ENCODE measurements at places on chromosomes 12 and 14.

DNA sequence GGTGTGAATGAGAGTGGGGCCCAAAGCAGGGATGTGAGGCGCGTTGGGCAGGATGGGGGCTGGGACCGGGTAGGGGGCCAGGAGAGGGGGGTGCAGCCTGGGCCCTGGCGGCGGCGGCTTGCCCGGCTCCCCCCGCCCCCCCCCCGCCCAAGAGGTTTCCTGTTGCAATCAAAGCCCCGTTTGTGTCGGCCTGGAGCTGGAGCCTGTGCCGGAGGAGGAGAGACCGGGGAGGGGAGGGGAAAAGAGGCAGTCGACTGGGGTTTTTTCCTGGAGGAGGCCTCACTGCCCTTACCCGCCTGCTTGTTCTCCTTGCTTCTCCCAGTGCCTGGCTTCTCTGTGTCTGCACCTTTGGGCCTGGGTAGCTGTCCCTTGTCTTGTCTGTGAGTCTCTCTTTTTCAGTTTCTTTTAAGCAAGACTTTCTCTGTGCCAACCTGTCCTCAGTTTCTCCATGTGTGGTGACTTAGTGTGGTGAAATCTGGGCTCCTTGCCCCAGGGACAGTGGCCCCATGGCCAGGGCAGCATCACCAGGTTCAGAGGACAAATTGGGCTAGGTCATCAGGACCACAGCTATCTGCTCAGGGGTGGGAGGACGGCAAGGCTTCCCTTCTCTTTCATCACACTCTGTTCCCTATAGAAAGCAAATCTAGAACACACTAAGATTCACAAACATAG is 8.5 kb downstream of the RARG start:
- DNase-seq = no peak

GRCh38 chr14:73637830-73638229 is 7.0 kb upstream of the DNAL1 start:
- DNase-seq = no peak

GRCh38 chr12:119440803-119441360 is 106.4 kb downstream of the CCDC60 start:
- no peak for DNase-seq

GRCh38 chr14:64221391-64222003 is 72.7 kb downstream of the ESR2 start:
- DNase-seq = no peak

- DNase-seq = no peak
Observed at GRCh38 chr14:58901826-58902225, 264.1 kb downstream of the DACT1 start.

- no peak for DNase-seq
Observed at GRCh38 chr12:106978035-106978800, 8.7 kb downstream of the MTERF2 start.

GRCh38 chr12:55642267-55642666 is 5.6 kb downstream of the OR10P1 start:
- DNase-seq = no peak

DNA sequence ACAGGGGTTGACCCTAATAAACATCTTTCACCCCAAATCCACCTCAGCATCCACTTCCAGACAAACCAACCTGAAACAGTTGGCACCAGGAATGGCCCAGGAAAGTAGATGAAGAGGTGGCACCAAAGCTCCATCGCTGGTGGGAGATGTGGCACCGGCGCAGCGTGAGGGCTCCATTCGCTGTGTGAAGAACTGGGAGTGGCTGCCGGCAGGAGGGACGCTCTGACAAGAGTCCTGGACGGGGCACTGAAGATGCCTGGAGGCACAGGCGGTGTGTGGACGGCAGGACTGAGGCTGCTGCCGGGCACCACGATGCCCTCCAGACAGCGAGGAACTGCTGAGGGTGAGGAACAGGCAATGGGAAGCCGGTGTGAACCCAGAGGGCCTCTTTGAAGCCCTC is 29.3 kb downstream of the DIO3 start:
- DNase-seq = no peak

- no peak for DNase-seq
Observed at GRCh38 chr12:106141452-106141851, 2.7 kb upstream of the NUAK1 start.

- no peak for DNase-seq
Observed at GRCh38 chr12:6266541-6266966, 43.9 kb upstream of the PLEKHG6 start.

DNA sequence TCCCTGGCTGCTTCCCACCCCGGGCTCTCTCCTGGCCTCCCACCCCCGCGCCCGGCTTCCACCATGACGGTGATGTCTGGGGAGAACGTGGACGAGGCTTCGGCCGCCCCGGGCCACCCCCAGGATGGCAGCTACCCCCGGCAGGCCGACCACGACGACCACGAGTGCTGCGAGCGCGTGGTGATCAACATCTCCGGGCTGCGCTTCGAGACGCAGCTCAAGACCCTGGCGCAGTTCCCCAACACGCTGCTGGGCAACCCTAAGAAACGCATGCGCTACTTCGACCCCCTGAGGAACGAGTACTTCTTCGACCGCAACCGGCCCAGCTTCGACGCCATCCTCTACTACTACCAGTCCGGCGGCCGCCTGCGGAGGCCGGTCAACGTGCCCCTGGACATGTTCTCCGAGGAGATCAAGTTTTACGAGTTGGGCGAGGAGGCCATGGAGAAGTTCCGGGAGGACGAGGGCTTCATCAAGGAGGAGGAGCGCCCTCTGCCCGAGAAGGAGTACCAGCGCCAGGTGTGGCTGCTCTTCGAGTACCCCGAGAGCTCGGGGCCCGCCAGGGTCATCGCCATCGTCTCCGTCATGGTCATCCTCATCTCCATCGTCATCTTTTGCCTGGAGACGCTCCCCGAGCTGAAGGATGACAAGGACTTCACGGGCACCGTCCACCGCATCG is 1.8 kb downstream of the KCNA1 start:
- DNase-seq = no peak

GRCh38 chr12:8519171-8519570 is 5.9 kb downstream of the CLEC4D start:
- DNase-seq = no peak

- DNase-seq = peak; percentile 46
Observed at GRCh38 chr12:26112703-26113147, 12.1 kb downstream of the BHLHE41 start.

GRCh38 chr12:32486158-32486557 is 86.8 kb downstream of the FGD4 start:
- peak; percentile 20 for DNase-seq

DNA sequence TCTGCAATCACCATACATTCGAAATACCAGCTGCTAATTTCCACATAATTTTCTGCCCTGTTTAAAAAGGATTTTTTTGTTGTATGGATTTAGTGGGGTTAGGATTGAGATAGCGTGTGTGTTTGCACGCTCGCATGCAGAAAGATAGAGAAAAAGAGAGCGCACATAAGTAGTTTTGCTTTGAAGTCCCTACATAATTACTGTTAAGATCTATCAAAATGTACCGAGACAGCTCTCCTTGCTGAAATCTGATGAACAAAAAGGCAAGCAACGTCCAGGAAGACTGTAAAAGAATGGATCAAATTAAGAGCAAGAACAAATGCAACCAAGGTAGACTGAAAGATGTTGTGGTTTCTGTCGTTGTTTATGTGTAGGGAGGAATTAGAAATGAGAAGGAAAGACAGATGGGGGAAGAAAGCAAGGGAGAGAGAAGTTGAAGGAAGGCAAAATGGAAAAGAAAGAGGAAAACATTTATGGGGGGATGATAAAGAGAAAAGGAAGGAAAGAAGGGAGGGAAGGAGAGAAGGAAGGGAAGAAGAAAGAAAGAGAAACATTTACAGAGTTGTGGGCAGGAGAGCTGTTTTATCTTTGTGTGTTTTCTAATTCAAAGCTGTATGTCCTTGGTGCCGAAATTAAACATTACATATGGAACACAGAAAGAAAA is 522.3 kb downstream of the MED13L start:
- DNase-seq = no peak

DNA sequence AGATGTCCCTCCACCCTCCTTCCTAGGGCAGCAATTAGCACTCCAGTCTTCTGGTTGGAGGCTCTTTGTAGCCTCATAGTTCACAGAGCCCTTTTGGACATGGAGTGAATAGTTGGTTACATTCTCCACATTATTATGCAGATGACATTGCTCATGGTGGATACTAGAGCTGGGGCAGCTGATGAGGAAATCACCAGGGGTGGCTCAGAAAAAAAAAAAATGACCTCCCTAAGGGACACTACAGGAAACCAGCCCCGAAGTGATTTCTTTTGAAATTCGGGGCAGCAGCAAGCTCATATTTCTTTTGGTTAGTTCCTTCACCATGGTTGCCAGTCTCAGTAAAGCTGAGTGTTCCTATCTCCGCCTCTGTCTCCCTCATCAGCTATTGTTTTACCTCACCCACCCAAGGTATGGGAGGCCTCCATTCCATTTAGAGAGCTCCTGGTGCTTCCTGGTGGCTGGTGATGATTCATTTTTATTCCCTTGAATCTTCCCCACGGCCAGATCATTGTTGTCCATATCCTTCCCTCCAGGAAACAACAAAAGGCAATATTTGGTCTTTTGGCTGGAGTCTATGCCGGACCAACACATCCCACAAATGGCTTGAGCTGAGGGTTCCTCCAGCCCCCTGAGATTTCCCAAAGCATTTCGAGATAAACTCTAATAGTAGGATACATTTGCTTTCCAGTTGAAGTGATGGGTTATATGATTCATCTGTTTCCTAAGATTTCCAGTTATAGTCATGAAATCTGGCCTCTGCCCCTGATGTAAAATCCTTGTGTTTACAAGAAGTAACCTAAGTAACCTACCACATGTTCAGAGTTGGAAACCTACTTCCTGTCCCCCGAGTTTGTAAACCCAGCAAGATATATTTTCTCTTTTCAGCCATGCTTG is 56.2 kb upstream of the NID2 start:
- DNase-seq = no peak

- DNase-seq = no peak
Observed at GRCh38 chr14:61488417-61489401, 167.3 kb downstream of the PRKCH start.

DNA sequence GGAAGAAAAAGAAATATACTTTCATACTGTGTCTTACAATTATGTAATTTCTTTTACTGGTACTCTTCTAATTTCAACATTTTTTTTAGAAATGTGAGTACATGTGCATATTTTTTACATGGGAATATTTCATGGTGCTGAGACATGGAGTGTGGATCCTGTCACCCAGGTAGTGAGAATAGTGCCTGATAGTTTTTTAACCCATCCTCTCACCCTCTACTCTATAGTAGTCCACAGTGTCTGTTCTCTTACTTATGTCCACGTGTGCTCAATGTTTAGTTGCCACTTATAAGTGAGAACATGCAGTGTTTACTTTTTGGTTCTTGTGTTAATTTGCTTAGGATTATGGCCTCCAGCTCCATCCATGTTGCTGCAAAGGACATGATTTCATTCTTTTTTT is 548.8 kb downstream of the AACS start:
- no peak for DNase-seq

GRCh38 chr12:106582641-106583230 is at the start of gene RFX4:
Gene RFX4, plus strand, starts transcription at chr12:106583004. Its CDS starts 317 bp downstream, at chr12:106583321.
- no peak for DNase-seq

GRCh38 chr12:21690704-21691368 is 33.2 kb upstream of the LDHB start:
- no peak for DNase-seq

- DNase-seq = no peak
Observed at GRCh38 chr12:114006482-114007425, 40.6 kb upstream of the RBM19 start.

DNA sequence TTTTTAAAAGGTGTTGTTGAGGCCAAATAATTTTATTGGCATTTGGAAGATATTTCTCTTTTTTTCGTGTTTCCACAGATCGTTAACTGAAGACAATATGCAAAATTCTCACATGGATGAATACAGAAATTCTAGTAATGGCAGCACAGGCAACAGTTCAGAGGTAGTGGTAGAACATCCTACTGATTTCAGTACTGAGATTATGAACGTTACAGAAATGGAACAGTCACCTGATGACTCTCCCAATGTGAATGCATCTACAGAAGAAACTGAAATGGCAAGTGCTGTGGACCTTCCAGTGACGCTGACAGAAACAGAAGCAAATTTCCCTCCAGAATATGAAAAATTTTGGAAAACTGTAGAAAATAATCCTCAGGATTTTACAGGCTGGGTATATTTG is 11.2 kb downstream of the PRPF39 start:
- no peak for DNase-seq

DNA sequence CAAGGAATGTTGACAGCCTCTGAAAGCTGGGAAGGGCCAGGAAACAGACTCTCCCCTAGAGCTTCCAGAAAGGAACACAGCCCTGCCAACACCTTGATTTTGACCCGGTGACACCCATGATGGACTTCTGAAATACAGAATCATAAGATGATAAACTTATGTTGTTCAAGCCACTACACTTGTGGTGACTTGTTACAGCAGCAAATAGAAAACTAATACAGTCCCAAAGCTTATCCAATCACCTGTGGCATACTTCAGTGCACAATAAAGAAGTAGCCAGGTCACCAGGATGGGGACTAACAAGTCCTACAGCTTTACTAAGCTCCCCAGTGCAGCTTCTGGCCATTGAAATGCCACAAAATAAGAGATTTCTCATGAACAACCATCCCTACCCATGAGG is 5.4 kb downstream of the STON2 start:
- no peak for DNase-seq

- peak; percentile 71 for DNase-seq
Observed at GRCh38 chr14:79016828-79017505, 846.8 kb downstream of the NRXN3 start.

- DNase-seq = no peak
Observed at GRCh38 chr14:50970886-50971781, 26.9 kb upstream of the PYGL start.

DNA sequence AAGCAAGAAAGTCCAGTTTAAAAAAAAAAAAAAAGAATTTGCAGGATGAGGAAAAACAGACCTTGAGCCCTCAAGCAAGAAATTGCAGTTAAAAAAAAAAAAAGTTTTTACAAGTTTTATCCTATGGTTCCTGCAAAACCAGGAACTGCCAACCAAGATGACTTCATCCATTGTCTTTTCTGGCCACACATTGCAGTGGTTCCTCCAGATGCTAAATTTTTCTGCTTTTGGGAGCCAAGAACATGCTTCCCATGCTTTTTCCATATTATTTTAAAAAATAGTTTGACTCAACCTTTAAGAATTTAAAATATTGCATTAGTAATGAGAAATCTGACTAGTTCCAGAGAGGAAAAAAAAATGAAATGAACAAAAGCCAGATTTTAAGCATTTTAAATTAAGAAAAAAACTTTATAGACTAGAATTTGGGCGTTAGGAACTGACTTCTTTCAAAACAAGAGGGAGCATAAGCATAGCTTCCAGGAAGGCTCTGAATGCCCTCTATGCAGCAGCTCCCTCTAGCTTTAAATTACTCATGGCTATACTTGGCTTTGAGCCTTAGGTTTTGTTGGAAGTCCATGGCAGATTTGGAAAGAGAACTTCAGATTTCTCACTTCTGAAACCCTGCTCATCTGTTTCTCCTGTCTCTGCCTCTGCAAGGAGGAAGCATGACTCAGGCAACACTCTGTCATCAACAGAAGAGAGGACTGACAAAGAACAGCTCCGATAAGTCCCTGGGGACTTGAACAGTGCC is 124.5 kb downstream of the GPR65 start:
- no peak for DNase-seq
